ENCODE measurements at places on chromosomes 1 and 21.

DNA sequence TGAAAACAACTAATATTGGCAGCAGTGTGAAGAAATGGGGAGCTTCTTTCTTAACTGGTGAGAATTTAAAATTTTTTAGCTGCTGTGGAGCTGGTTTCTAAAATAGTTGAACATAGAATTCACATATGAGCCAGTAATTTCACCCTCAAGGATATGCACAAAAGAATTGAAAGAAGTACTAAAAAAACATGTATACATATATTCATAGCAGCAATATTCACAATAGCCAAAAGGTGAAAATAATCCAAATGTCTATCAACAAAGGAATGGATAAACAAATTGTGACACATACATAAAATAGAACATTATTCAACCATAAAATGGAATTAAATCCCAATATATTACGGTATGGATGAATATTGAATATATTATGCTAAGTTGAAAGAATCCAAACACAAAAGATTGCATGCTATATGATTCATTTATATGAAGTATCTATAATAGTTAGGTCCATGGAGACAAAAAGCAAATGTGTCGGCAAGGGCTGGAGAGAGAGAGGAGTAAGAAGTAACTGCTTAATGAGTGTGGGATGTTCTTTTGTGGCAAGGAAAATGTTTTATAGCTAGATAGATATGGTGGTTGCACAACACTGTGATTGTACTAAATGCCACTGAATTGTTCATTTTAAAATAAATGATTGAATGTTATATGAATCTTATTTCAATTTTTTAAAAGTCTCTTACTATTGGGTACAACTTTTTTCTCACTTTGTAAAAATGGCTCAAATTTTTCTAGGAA, 14.8 kb upstream of the COL11A1 start:
- no peak for DNase-seq

DNA sequence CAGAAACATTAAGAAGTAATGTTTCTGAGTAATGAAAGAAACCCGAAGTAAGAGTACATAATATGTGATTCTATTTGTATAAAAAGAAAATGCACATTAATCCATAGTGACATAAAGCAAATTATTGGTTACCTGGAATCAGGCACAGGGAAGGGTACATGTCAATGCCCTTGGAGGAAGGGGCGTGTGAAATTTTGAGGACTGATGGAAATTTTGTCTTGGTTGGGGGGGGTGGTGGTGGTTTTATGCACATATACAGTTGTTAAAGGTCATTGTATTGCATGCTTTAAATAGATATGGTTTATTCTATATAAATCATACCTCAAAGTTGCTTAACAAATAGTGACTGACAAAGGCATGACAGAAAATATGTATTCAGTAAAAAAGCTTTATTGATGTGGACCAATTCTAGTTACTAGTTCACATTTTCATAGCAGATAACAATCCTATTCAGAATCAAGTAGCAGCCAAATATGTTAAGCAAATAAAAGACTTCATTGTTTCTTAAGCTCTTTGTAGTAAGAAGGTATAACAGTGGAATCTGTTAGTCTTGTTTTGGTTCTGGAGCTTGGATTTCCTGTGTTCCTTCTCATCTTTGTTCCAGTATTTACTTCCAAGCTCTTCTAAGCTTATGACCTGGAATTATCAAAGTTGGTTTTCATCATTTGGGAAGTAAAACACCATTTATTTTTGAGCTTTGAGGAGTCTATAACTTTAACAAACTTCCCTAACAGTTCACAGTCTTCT, 15.1 kb downstream of the BACH1 start:
- no peak for DNase-seq

- DNase-seq = peak; percentile 78
Measured at GRCh38 chr1:155080312-155081228, 1.9 kb downstream of the EFNA3 start.

DNA sequence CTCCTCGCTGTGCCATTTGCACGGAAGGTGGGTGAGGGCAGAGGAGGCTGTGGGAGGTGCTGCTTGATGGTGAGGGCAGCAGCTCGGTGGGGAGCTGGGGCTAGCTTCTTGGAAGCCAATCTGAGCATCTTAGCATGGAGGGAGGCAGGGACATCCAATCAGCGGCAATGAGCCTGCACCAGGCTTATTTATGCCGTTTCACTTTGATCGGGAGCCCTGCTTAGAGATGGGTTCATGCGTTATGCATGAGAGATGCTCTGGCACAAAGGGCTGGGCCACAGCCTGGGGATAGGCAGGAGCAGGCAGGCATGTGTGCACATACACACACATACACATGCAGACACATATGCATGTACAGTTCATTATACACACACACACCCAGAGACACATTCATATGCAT, 220.2 kb downstream of the GRIK3 start:
- DNase-seq = no peak

DNA sequence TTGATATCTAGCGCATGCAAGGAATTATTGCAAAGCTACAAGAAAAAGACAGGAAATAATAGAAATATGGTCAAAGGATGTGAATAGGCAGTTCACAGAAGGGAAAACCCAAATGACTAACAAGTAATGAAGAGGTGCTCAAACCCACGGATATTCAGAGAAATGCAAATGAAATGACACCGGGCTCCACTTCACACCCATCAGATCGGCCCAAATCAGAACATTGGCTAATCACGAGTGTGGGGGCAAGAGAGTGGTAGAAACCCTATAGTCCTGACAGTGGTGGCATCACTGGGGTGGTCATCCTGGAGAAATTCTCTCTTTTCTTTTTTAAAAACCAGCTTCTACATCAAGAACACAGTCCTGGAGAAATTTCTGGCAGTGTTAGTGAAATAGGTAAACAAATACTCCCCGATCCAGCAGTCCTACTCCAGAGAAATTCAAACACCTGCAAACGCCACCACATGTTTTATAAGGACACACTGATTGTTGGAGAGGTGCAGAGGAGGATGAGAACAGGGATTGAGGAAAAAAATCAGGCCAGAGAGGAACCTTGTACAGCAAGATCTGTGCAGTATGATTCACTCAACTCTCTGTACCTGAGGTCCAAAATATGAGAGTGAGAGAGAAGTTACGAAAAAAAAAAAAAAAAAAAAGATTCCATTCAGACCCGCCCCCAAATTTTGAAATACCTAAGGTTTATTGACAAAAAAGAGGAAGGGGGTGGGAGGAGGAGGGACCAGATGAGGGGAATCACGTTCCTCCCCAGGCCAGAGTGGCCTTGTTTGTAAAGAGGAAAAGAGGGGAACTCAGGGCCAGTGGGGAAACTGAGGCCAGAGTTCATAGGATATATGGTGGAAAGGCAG, 9.2 kb upstream of the TNFRSF1B start:
- DNase-seq = peak; percentile 79

GRCh38 chr1:76068542-76068941, 6.0 kb upstream of the ST6GALNAC3 start:
- no peak for DNase-seq

GRCh38 chr1:171081763-171082201, 8.9 kb upstream of the FMO3 start:
- no peak for DNase-seq

- DNase-seq = no peak
Measured at GRCh38 chr1:10824821-10825540, 28.5 kb upstream of the CASZ1 start.

DNA sequence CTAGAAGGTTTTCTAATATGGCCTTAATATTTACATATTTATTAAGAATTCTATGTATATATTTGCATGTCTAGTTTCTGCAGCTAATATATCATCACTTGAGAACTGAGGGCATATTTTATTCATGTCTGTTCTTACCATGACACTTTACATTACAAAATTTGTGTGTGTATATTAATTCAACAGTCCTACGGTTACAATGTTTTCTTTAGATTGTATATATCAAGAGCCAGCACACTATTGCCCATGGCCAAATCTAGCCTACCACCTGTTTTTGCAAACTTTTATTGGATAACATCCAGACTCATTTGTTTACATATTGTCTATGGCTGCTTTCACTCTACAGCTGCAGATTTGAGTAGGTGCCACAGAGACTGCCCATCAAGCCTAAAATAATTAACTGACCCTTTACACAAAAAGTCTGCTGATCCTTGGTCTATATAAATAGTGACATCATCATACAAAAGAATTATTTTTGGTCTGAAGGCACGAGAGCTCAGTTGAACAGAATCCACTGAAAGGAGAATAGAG, 577.4 kb upstream of the PBX1 start:
- DNase-seq = no peak

GRCh38 chr1:110130113-110130591, 17.9 kb downstream of the UBL4B start:
- DNase-seq = peak; percentile 37

- DNase-seq = no peak
Measured at GRCh38 chr1:54497338-54497737, 50.7 kb upstream of the ACOT11 start.

- DNase-seq = no peak
Measured at GRCh38 chr1:239677362-239677761, 291.0 kb downstream of the CHRM3 start.

GRCh38 chr1:8939362-8939995, 6.2 kb upstream of the CA6 start:
- DNase-seq = no peak

DNA sequence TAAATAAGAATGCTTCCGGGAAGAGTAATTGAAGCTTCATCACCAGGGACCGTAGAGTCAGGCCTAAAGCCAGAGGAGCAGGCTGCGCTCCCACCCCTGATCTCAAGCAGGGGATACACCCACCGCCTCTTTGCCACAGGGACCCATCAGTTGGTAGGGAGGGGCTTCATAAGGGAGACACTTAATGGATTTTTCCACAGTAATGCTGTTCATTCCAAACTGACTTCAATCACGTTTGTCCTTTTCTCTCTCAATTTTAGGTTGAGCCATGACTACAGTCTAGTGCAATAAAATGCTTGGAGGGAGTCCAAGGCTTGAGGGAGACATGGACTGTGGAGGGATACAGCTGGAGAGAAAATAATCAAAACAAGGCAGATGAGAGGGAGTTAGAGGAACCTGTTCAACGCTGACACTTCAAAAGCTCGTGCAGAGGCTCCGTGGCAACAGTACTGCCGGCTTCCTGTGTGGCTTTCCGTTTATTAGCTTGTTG, 111.5 kb downstream of the SEC16B start:
- DNase-seq = no peak

- DNase-seq = no peak
Measured at GRCh38 chr1:193435781-193436180, 249.4 kb upstream of the B3GALT2 start.

GRCh38 chr1:183043872-183044854, 20.9 kb downstream of the LAMC1 start:
- DNase-seq = no peak

DNA sequence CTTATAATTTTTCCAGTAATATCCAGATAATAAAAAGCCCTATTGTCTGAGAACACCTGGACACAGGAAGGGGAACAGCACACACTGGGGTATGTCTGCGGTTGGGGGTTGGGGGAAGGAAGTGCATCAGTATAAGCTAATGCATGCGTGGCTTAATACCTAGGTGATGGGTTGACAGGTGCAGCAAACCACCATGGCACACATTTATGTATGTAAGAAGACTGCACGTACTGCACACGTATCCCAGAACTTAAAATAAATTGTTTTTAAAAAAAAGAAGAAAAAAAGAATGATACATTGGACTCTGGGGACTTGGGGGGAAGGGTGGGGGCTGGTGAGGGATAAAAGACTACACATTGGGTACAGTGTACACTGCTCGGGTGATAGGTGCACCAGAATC, 144.9 kb upstream of the C1orf174 start:
- no peak for DNase-seq

GRCh38 chr1:42753070-42753469, 13.0 kb upstream of the CLDN19 start:
- DNase-seq = no peak

DNA sequence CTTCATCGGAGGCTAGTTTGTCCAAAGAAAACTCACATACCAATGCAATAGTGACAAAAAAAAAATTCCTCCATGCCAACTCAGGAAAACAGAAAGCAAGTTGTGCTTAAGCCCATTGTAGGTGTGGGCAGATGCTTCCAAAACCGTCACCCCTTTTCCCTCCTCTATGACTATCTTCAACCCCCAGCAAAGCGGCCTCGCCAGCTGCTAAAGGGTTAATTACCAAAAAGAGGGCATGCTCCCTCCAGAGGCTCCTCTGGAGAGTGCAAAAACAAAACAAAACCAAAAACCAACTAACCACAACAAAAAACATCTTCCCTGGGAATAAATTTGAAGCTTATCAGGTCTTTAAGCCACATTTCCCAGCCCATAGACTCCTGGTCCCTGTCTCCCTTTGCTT, 1.2 kb downstream of the LMOD1 start:
- DNase-seq = no peak

DNA sequence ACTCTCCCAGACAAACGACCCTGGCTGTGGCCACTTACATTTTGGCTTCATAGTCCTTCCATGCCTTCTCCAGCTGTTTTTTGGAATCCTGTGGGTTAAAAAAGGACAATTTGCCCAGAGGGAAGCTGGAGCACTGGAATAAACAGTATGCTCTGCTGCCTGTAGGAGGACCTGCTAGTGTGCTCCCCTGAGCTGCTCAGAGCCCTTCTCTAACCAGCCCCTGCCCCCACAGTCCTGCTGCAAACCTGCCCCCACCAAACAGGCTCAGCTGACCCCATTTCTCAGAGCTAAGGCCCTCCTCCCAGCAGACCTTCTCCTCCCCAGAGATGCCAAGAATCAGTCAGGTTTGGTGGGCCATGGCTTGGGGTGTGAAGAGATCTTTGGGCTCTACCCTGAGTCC, 26.9 kb upstream of the TCEA3 start:
- DNase-seq = no peak

DNA sequence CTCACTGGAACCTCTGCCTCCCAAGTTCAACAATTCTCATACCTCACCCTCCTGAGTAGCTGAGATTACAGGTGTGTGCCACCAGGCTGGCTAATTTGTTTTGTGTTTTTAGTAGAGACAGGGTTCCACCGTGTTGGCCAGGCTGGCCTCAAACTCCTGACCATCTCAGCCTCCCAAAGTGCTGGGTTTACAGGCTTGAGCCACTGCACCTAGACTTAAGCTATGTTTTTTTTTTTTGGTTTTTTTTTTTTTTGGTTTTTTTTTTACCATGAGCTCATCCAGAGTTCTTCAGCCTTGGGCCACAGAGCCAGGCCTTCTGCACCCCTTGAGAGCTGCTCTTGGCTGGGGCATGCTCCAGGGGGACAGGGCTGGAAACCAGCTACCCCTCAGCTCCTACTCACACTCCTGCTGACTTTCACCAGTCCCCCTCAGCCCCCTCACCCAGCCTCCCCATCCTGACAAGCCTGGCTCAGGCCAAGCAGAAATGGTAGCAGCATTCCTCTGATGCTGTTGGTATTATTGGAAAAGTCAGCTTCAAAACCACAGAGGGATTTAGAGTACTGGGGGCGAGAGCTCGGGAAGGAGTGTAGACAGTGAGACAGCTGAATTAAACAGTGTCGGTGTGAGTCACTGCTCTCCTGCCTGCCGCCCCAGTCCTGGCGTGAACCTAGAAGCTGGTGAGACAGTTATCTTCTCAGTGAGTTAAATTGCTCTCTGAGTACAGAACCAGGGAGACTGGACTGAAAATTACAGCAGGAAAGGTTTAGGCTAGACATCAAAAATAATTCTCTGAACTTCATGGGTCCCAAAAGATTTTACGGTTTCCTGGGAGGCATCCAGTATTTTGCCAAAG, 63.7 kb downstream of the NAV1 start:
- no peak for DNase-seq
